ENCODE measurements at places on chromosomes 13 and 19. TPM values are rescaled to one million over a fixed set of nuclear protein-coding genes. Genes with fewer than 3 reads are reported as not detected.

DNA sequence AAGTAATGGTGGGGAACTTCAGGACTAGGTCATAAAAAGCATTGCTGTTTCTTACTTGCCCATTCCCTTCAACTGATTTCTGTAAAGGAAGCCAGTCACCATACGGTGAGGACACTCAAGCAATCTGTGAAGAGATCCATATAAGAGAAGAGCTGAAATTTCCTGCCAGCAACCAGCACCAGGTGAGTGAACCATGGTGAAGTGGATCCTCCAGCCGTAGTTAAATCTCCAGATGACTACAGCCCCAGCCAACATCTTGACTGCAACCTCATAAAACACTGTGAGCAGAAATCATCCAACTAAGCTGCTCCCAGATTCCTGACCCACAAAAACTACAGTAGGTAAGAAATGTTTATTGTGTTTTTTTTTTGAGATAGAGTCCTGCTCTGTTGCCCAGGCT is 3.8 kb upstream of the SLC6A16 start:
- H3K4me3 ChIP-seq, result peak overlapping the region; percentile 26
- H3K27me3 ChIP-seq, result no peaks in the 10 kb centered on the region

GRCh38 chr19:4095488-4095844 is 28.5 kb downstream of the MAP2K2 start:
- no peak overlapping the region for H3K27ac ChIP-seq
- no peaks in the 10 kb centered on the region for H3K4me1 ChIP-seq
- H3K36me3 ChIP-seq, result peaks cover 44% of the 10 kb centered on the region
- H3K27me3 ChIP-seq, result no peaks in the 10 kb centered on the region
- no peak for DNase-seq

GRCh38 chr13:33352041-33352440 is 66.5 kb upstream of the STARD13 start:
- H3K27me3 ChIP-seq, result peaks cover 19% of the 10 kb centered on the region
- H3K27ac ChIP-seq, result no peak overlapping the region
- peaks cover 37% of the 10 kb centered on the region for H3K4me1 ChIP-seq
- H3K36me3 ChIP-seq, result no peaks in the 10 kb centered on the region

GRCh38 chr13:44236370-44236769 is 137.3 kb upstream of the SERP2 start:
- no peak overlapping the region for H3K27ac ChIP-seq
- H3K4me1 ChIP-seq, result no peaks in the 10 kb centered on the region
- no peak overlapping the region for H3K4me3 ChIP-seq
- no peak for DNase-seq
- H3K27me3 ChIP-seq, result no peaks in the 10 kb centered on the region

- H3K36me3 ChIP-seq, result no peaks in the 10 kb centered on the region
- H3K27me3 ChIP-seq, result no peaks in the 10 kb centered on the region
- no peak for DNase-seq
- H3K4me3 ChIP-seq, result no peak overlapping the region
- peaks cover 5% of the 10 kb centered on the region for H3K4me1 ChIP-seq
These were observed 45.1 kb downstream of the ALOX5AP start for GRCh38 chr13:30780338-30780981.

- H3K27me3 ChIP-seq, result no peaks in the 10 kb centered on the region
- no peak overlapping the region for H3K27ac ChIP-seq
- no peaks in the 10 kb centered on the region for H3K36me3 ChIP-seq
- no peaks in the 10 kb centered on the region for H3K4me1 ChIP-seq
These were observed 4.2 kb upstream of the RNF113B start for GRCh38 chr13:98181111-98181815.

- no peak overlapping the region for H3K4me3 ChIP-seq
- H3K27ac ChIP-seq, result no peak overlapping the region
- H3K4me1 ChIP-seq, result no peaks in the 10 kb centered on the region
- no peak for DNase-seq
- H3K27me3 ChIP-seq, result no peaks in the 10 kb centered on the region
These were observed 12.2 kb upstream of the HTR2A start for GRCh38 chr13:46909042-46909441.

DNA sequence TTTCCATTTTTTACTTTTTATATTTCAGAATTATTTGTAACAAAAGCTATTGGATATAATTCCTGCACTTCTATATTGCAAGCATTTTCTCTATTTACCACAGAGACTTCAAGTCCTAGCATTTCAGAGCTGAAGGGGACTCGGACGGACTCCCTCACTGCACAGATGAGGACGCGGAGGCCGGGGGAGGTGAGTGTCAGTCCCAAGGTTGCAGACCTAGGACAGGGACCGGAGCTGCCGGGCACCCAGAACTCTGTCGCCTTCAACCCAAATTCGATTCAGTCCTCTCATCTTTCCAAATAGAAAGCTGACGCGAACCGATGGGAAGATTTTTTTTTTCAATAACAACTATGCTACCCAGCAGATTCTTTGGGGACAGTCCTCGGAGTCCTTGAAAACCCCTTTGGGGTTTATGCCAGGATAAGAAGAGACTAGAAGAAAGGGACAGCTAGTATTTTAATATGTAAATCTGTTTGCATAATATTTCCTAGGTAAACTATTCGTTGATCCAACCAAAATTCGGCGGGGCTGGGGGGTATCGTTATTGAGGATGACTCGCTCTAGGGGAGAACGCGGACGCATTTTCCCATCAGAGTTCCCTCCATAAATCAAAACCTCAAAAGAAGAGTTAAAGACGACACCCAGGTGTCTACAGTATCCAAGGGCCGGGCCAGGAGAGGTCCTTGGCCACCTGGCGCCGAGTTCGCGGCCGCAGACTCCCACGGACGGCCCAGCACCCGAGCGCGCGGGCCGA is 803 bp downstream of the FLT3 start:
- peaks cover 18% of the 10 kb centered on the region for H3K4me1 ChIP-seq
- peaks cover 22% of the 10 kb centered on the region for H3K27me3 ChIP-seq
- peak; percentile 37 for DNase-seq
- no peak overlapping the region for H3K27ac ChIP-seq
- H3K36me3 ChIP-seq, result no peaks in the 10 kb centered on the region

DNA sequence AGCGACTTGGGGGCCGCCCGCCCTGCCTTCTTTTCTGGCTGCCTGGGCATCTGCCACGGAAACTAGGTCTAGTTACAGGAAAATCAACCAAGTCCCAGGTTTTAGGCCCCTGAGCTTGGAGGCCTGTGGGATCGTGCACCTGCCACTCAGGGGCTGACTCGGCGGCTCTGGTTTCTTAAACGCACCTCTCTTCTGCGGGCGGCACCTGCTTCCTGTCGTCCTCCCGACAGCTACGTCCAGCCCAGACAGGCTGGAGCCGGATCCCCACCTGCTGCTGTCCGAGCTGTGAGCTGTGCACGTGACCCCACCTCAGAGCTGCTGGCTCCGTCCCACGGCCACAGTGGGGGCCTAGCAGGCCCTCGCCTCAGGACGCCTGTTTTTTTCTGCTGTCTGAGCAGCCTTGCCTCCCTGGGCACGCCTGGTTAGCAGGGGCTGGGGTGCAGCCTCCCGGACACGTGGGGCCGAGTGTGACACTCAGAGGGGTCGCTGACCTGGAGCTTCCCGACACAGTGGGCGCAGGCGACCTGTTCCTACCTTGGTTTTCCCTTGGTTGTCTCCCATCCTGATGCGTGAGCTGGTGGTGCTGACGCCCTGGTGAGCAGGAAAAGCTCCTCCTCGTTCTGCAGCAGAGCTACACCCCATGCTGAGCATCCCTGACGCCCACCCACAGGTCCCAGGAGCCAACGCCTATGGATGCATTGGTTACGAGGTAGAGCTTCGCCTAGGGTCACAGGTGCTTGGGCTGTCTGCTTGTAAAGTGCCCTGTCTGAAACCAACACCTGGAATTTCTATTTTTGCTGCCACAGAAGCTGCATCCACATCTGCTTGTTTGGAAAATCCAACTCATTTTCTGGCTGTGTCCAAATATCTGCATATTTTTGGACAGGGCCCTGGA is 17.5 kb downstream of the TMEM255B start:
- H3K27ac ChIP-seq, result no peak overlapping the region
- H3K36me3 ChIP-seq, result no peaks in the 10 kb centered on the region
- no peak for DNase-seq
- H3K4me1 ChIP-seq, result no peaks in the 10 kb centered on the region

- no peak overlapping the region for H3K27ac ChIP-seq
- H3K27me3 ChIP-seq, result no peaks in the 10 kb centered on the region
- no peaks in the 10 kb centered on the region for H3K36me3 ChIP-seq
These were observed 1774.6 kb upstream of the PCDH20 start for GRCh38 chr13:63190219-63190618.

DNA sequence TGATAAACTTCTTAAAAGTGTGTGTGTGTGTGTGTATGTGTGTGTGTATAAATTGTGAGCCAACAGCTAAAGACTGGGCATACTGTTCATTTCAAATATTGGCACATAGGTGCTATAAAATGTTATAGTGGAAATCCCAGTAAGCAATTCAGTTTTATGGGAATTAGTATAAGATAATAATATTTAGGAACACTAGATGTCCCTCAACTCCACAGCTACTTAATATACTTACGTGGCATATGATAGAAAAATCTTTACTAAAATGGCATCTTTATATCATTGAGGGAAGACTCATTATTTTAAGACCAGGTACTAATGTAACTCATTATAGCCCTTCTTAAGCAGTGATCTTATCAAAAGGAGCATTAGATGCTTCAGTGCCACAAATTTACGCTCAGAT is 266.2 kb downstream of the MAB21L1 start:
- no peak for DNase-seq
- no peaks in the 10 kb centered on the region for H3K27me3 ChIP-seq
- H3K4me3 ChIP-seq, result no peak overlapping the region
- H3K27ac ChIP-seq, result no peak overlapping the region
- H3K36me3 ChIP-seq, result no peaks in the 10 kb centered on the region
- H3K4me1 ChIP-seq, result no peaks in the 10 kb centered on the region

DNA sequence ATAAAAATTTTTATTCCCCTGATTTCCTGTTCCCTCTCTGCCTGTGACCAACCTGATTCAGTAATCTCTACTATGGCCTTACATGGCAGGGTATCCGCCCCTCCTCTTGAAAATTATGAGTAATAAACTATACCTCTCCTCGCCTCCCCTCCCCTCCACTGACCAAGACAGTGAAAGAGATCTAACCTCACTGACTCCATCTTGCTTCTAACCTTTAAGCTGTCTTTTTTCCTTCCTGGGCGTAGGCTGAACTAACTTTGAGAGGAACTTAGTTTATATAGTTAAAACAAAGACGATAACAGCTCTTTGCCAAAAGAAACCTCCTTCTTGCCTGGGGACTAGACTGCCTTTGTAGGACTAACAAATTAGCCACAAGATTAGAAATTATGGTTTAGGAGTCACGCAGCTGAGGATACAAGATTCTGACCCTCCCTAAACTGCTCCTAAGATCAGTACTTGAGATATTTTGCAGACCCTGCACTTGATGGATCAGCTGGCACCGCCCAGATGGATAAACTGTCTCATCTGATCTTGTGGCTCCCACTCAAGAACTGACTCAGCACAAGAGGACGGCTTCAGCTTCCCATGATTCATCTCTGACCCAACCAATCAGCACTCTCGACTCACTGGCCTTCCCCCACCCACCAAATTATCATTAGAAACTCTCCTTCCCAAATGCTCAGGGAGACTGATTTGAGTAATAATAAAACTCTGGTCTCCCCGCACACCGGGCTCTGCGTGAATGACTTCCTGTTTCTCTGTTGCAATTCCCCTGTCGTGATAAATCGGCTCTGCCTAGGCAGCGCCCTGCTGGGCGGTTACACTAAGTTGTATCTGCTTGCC is 187.1 kb downstream of the TDRD3 start:
- H3K36me3 ChIP-seq, result no peaks in the 10 kb centered on the region
- no peaks in the 10 kb centered on the region for H3K4me1 ChIP-seq
- no peak for DNase-seq
- H3K27ac ChIP-seq, result no peak overlapping the region
- H3K27me3 ChIP-seq, result no peaks in the 10 kb centered on the region

DNA sequence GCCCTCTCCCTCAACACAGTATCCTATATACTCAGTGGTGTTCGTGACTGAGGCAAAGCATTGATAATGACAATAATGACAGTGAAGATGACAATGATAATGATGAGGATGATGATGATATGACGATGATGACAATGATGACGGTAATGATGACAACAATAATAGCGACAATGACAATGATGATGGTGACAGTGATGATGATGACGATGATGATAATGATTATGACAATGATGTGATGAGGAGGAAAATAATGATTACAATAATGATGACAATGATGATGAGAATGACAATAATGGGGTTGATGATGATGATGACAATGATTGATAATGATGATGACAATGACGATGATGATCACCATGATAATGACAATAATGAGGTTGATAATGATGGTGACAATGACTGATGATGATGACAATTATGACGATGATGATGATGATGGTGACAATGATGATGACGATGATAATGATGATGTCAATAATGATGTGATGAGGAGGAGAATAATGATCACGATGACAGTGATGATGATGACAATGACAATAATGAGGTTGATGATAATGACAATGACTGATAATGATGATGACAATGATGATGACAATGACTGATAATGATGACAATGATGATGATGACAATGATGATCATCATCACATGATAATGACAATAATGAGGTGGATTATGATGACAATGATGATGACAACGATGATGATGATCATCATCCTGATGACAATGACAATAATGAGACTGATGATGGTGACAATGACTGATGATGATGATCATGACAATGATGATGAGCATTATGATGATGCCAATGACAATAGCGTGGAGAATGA is 16.7 kb downstream of the ELSPBP1 start:
- H3K4me3 ChIP-seq, result no peak overlapping the region
- no peak overlapping the region for H3K27ac ChIP-seq
- DNase-seq, result no peak

DNA sequence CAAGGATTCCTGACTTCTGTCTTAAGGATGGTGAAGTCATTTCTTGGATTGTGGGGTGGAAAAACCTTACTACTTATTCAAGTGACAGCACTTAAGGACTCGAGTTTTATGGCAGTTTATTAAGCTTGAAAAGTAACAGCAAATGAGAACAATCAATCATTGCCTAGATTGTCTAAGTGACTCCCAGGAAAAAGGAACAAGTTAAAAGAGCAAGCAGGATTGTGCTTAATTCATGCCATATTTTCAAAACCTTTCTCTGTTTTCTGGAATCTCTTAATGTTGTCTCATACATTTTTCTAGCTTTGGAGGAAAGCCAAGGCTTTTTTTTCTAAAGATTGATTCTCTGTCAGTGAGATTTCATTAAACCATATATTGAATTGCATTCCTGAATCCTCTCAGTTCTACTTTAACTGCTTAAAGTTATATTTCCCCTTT is 236.2 kb upstream of the HTR2A start:
- no peaks in the 10 kb centered on the region for H3K27me3 ChIP-seq
- H3K4me3 ChIP-seq, result no peak overlapping the region
- H3K4me1 ChIP-seq, result no peaks in the 10 kb centered on the region

Gene CYP2A7
- not detected for total RNA-seq

Gene GPC6
- total RNA-seq, result not detected

Gene FFAR3
- not detected for total RNA-seq

Gene CEACAM16
- total RNA-seq, result not detected

Gene KIR3DL1
- total RNA-seq, result not detected

Gene MAST1
- 1.2 TPM for total RNA-seq

Gene CCDC70
- total RNA-seq, result not detected

Gene SLAIN1
- total RNA-seq, result 25.2 TPM
